ENCODE measurements at places on chromosomes 2 and 18. TPM values are rescaled to one million over a fixed set of nuclear protein-coding genes. Genes with fewer than 3 reads are reported as not detected.

Gene MAPRE3
- 76.3 TPM for polyA plus RNA-seq

- DNase-seq = no peak
Measured at GRCh38 chr18:12283666-12284065, 24.4 kb upstream of the TUBB6 start.

Gene CKAP2L
- 0.05 TPM for polyA plus RNA-seq

DNA sequence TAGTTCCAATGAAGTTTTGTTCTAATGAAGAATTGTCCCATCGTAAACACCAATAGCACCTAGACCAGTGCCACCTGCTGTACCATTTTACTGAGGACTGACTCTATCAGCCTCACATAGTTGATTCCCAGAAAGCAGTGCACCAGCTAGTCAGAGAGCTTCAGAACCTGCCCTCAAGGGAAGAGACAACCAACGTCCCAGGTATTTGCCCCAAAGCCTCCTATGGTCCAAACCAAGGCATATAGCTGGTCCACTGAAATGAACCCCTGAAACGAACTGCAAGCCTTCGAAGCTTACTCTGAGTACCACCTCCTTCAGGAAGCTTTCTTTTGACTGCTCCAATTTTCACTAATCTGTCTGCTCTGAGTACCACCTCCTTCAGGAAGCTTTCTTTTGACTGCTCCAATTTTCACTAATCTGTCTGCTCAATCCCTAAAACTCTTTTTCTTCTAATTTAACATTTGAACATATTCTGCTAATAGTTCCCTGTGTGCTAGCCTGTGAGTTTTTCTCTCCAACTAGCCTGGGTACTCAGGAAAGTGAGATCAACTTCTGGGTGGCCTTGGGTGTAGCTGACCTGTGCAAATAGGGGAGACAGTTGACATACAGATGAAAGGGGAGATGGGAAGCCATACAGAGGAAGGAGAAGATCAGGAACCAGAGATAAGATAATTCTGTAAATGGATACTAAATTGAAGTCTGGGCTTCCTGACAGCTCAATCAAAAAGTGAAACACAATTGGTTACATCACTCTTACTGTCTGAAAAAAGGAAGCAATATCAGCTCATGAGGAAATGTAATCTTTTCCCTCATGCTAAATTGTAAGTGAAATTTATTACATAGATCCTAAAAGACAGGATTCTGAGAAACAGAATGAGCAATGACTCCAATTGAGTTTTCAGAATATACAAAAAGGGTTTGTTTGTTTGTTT lies 33.5 kb upstream of the EML4 start:
- DNase-seq = no peak

Gene XIRP2
- 1,699 TPM for polyA plus RNA-seq

DNA sequence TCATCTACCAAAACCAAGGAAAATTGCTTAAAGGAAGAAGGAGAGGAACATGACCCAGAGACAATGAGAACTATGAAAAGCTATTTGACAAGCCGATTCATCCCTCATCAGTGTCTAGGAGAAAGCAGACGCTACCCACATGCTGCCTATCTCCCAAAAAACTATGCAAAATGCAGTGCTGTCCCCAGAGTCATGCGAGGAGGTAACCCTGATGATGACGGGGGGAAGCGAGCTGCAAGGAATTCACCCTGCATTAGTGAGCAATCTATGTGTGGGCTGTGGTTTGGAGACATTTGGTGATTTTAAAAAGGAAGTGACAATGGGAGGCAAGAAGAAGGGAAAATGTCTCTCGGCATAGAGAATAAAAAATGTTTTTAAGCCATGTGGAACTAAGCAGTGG lies 472.7 kb downstream of the CMPK2 start:
- DNase-seq = no peak

DNA sequence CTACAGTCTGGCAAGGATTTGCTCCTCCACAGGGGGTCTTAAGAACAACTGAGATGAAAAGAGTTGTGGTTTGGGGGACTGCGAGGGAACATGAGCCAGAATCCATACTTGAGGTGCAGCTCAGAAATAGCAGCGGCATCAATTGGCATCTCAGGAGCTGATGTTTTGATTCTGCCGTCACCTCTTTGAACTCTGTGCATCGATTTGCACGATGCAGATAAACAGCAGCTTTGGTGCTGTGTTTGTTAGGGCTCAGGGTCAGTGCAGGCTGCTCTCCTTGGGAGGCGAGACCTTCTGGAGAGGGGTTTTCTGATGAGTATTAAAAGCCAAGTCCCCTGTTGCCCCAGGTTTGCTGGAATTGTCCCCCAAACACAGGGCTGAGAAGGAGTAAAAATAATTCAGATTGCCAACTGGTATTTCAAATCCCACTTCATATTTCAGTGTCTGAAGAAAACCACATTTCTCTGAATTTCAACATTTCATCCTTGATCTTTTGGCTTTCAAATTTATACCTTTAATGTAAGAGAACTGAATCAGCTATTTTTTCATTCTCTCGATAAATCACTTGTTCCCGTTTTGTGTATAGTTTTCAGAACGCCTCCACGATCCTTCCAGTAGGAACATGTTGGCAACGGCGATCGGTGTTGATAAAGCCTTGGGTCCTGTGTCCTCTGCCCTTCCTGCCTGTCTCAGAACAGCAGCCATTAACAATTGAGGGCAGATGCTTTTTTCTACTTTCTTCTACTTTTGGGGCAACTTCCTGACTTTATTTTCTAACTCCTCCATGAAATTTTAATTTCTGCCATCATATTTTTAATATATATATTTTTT lies 65.0 kb downstream of the RAB31 start:
- no peak for DNase-seq

DNA sequence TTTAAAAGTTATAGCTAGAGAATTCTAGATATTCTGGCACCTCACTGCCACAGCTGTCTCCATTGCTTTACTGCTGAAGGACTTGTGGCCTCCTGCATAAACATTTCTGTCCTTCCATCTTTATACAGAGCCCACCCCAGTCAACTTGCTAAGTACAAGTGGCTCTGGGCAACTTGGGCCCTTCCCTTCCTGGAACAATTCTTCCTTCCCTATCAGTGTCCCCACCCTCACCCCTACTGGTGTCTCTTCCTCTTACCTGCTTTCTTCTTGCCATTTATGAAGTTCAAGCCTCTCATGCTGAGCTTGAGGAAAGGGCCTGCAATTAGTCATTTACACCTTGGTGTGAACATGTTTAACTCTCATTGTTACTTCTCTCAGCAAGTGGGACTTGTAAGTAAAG lies 45.0 kb downstream of the ARHGAP25 start:
- DNase-seq = no peak

Data from psoas muscle (tissue), 8 donors.